ENCODE measurements at places on chromosomes 5 and 9.

DNA sequence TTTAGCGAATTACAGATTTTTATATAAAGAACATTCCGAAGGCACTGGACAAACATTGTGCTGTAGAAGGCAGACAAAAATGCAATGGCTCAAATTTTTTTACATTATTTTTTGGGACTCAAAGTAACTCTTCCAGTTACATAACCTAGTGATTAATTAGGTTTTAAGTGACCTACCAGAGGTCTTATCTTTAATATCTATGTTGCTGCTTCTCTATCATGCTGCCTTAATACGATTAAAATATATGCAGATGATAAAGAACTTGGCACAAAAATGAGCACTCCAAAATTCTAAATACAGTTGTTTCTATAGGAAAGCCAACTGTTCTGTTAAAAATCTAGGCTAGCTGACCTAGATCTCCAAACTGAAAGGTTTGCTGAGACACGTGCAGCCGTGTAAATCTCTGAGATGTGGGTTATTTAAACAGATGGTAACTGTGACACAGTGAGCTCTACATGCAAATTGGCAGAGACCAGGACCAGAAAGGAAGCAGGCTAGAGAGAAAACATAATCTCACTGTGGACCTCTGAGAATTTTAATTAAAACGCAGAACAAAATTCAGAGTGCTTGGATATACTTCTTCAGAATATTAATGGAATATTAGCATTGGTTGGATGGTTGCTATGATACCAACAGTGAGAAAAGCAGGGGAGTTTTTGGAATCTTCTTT, 56.2 kb downstream of the CAMK4 start:
- no peak for DNase-seq

GRCh38 chr5:154198611-154199230, 8.2 kb downstream of the GALNT10 start:
- DNase-seq, result no peak

DNA sequence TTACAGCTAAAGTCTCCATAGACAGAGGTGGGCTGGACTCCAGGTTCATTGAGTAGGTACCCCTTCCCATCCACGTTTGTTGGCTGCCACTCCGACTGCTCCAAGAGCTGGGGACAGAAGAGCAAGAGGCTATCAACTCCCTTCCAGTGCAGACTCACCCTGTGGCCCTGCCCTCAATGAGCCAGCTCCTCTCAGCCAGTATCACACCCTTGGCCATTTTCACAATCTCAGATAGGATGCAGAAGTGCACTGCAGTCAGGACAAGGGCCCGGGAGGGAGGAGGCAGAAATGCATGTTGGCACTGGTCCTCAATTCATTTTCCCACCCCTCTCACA, 6.2 kb downstream of the IRF1 start:
- DNase-seq, result no peak

GRCh38 chr5:143031781-143032580, 261.8 kb downstream of the ARHGAP26 start:
- DNase-seq, result no peak

- no peak for DNase-seq
Measured at GRCh38 chr5:1009359-1010180, 968 bp downstream of the NKD2 start.
